ENCODE measurements at places on chromosomes 6 and 20.
A peak's percentile ranks its signal among the peaks of the same experiment; 100 is the strongest.

- no peak for DNase-seq
Observed at GRCh38 chr6:135106611-135107010, 52.0 kb upstream of the HBS1L start.

DNA sequence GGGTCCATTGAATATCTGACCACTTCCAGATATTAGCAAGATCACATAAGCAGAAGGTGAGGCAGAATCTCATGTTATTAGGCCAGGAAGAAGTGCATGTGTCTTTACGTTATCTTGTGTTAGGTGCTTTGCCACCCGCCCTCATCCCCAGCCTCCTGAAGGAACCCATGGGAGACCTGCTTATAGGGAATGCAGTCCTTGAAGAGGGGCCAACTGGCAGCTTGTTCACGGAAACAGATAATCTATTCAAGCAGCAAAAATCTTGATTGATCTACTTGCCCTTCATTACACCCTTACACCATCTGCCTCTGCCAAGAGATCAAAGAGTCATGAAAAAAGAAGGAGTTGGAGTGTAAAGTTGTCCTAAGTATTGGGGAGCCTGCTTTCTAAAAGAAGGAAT, 576.4 kb downstream of the HTR1B start:
- peak; percentile 9 for DNase-seq

- no peak for DNase-seq
Observed at GRCh38 chr6:129747588-129748112, 37.7 kb upstream of the ARHGAP18 start.

DNA sequence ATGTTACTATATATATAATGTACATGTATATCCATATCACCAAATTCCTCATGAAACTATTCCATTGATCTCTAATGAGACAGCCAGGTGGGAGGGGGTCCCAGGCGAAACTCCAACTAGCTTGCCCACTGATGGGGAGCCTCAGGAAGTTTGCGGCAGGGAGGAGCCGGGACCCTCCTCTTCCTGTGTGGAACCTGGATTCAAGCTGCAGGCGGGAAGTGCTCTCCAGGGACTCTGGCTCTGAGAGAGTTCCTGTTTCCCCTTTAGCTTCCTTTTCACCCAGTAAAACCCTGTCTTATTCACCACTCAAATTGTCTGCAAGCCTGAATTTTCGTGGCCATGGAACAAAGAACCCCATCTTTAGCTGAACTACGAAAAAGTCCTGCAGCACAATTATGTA, 152.2 kb downstream of the OPN5 start:
- DNase-seq, result no peak

DNA sequence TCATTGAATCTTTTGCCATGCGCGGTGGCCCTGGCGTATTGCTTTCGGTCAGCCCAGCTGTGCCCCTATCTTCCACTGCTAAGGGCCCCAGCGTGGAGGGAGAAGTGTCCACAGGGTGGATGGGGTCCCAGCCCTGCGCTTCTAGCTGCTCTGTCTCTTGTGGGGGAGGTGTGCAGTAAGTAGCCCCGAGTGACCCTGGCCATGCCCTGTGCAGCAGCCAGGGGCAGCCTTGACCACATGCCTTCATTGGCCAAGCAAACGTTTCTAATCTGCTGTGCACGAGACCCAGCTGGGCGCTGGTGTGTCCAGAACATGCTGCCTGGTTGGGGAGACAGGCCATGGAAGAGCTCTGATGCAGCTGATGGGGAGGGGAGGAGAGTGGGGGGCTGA, 13.6 kb downstream of the TMEM181 start:
- no peak for DNase-seq

GRCh38 chr6:131828080-131828479, 20.3 kb downstream of the ENPP1 start:
- DNase-seq, result no peak

DNA sequence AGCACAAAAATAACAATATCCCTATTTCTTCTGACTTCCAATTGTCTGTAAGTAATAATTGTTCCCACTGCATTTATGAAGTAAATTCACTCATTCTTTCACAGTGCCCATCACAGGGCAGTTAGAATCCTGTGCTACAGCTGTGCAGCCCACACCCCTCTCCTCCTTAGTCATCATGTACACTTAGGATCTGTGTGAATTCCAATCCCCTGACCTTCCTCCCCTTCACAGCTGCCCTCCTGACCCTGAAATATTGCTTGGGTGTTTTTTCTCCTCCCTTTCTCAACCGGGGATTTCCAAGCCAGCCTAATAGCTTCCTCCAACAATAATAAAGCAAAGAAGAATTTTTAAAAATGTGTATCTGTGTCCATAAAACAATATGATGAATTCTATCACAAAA, 91.5 kb upstream of the BEND6 start:
- no peak for DNase-seq

- no peak for DNase-seq
Observed at GRCh38 chr6:34182751-34183531, 37.1 kb upstream of the GRM4 start.

DNA sequence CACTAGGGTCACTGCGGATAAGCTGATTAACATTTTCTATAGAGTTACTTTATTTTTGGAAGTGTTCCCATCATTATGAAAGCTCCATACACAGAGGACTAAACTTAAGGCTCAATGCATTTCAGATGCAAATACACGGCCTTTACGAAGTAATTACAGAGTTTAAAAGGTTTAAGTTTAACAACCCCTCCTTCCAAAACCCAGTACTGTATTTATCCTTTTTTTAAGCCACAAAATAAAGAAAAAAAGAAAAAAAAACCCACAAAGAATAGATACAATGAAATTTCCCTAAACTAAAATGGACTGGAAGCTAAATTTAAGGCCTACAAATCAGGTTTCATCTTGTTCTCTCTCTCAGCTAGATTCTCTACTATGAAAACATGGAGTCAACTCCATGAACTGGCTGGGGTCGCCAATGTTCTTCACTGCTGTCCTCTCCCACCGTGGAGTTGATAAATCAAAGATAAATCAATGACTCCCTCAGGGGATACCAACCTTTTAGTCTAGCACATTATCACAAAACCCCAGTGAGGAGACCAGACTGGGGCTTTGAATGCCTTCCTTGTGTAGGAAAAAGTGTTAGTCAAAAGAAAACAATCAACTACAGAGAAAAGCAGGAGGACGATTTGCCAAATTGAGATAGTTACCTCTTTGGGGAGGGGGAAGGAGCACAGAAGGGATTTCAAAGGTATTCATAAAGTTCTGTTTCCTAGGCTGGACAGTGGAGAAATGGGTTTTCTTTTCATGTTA, 52.5 kb downstream of the TNFRSF21 start:
- no peak for DNase-seq

DNA sequence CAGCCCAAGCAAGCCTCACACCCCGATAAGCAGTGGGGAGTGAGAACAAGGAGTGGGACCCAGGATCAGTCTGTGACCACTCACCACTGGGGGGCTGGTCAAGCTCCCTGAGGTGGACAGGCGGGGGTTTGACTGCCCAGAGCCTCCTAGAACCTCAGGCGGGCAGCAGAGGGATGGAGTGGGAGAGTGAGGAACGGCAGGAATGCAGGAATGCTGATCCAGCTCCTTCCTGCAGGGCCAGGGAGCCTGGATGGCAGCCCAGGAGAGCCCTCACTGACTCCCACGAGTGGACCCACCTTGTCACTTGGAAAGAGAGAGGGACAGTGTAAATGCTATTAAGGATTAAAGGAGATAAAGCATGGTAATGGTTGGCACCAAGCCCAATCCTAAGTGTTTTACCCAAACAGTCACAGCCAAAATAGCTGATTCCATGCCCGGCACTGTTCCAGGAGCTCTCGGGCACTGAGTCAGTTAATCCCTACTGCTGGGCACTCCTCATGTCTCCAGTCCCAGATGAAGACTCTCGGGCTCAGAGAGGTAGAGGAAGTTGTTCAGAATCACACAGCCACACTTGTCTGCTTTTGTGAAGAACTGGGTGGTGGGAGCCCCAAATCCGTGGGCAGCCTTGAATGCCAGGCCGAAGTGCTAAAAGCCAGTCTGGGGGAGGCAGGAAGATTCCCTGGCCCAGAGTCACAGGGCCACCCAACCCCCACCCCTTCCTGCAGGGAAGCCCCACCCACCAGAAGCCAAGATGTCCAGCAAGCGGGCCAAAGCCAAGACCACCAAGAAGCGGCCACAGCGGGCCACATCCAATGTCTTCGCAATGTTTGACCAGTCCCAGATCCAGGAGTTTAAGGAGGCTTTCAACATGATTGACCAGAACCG, 3.1 kb downstream of the MYL9 start:
- peak; percentile 66 for DNase-seq

DNA sequence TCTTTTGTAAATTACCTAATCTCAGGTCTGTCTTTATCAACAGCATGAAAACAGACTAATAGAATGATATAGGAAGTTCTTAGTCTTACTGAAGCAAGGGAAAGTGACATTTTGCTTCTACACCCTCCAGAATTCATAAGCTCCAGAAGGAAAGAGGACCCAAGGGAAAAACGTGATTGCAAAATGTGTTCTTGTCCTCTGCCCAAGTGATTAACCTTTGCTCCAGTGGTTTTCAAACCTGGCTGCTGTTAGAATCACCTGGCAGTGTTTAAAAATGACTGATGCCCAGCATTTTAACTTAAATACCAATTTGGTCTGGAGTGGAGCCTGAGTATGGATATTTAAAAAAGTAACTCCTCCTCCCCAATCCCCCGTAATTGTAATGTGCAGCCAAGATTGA, 191.4 kb downstream of the SLC16A10 start:
- no peak for DNase-seq

GRCh38 chr20:60583741-60584140, 625.5 kb downstream of the CDH26 start:
- no peak for DNase-seq

DNA sequence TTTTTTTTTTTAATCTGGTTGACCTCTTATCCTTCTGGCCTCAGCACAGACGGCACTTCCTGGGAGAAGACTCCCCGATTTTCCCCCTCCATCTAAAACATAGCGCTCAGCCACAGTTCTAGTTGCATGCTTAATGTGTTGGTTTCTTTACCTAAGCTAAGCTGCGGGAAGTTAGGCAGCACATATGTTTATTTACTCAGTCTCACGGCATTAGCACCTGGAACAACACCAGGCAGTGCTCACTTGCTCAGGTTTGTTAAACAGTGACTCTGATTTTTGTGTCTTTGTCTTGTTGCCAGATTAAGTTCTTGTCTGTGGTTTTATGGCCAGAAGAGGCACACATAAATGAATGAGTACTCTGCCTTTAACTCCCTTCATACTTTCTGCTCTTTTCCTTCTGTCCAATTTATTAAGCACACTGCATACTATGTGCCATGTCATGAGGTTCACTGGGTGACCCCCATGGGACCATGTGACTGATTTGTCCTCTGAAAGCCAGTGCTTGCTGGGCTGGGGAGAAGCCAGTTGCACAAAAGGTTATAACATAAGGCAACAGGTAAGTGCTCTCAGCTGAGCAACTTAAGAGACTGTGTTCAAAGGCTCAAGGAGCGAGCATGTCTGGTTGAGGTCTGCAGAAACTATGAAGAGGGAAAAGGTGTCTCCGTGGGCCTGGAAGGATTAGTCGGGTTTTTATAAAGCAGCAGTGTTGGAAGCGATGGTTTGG, 93.6 kb downstream of the RPP40 start:
- no peak for DNase-seq

DNA sequence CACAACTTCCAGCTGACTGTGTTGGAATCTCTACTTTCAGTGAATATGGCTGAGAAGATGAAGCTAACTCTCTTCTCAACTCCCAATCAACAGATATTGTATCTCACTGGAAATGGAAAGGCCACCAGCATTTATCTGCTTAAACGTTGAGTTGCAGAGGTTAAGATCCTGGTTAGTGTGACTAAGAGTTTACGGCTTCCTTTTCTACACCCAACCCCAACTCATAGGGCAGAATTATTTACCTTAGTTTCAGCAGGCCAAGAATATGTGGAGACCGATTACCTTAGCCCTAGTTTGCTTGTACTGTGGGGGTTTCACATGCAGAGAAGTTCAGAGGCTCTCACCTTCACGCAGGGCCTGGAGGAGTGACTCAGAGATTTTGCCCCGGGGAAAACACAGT, 1026.6 kb downstream of the EYS start:
- DNase-seq, result no peak

GRCh38 chr6:130148181-130148580, 74.6 kb downstream of the SAMD3 start:
- DNase-seq, result no peak

DNA sequence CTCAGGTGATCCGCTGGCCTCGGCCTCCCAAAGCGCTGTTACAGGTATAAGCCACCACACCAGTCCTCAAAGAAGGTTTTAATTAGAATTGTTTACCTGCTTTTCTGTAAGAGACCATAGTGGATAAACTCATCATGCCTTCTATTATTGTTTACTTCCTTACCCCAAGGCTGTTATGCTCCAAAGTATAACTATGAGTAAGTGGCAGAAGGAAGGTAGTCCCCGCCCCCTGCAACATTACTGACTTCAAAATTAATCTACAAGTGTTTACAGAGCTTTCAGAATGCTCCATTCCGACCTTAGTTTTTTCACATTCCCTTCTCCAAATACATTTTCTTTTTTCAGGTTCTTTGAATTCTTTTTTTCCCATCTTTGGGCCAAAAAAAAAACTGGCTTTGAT, 480.5 kb upstream of the NOX3 start:
- no peak for DNase-seq

DNA sequence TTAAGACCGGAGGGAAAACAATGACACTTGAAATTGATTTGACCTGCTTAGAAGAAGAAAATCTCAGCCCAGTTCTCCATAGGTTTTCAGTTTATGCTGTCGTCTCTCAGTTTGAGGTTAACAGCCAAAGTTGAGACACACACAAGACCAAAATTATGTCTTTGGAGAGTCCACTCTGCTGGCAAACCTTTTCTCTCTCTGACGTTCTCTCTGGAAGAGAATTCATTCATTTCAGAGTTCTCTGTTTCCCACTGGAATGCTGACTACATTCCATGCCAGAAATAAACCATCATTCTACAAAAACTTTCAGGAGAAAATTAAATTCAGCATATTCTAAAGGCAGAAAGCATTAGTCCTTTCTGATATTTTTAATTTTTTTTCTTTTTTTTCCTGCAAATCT, 155.2 kb downstream of the TFAP2A start:
- no peak for DNase-seq
